ENCODE measurements at places on chromosomes 1 and 21. TPM values are rescaled to one million over a fixed set of nuclear protein-coding genes. Genes with fewer than 3 reads are reported as not detected.
A peak's percentile ranks its signal among the peaks of the same experiment; 100 is the strongest.

The PIGK gene
- 19.5 TPM for total RNA-seq

GRCh38 chr1:182560392-182560984 is 28.6 kb downstream of the RNASEL start:
- no peak for DNase-seq

DNA sequence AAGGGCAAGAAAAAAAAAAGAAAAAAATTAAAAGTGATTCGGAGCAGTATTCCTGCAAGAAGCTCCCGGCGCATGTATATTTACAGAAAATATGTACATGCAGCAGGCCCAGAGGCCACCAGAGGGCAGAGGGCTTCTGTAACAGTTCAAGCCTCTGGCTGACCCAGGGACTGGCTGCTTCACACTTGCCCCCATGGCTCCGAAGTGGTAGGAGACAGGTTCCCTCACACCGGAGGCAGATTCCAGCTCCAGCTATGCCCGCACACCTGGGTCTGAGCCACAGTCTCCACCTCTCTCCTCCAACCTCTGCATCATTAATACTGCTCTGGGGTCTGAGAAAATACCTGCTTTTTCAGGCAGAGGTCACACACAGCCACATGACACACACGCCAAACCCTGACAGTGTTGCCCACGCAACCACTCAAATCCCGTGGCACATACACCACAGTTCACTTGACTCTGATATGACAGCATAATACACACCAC is 2.2 kb upstream of the ARHGAP30 start:
- DNase-seq, result peak; percentile 17

The HJV gene
- not detected for total RNA-seq

The LSS gene
- 55.0 TPM for total RNA-seq

Measured in dermis microvascular lymphatic vessel endothelial cell (primary cell).